Substantia nigra (tissue), 51 donors: ENCODE measurements at places on chromosomes 4 and X.

- DNase-seq: no peak
Measured at GRCh38 chrX:45435481-45435880, 234.8 kb upstream of the DIPK2B start.

- no peak for DNase-seq
Measured at GRCh38 chrX:15985937-15986336, 131.3 kb upstream of the AP1S2 start.

DNA sequence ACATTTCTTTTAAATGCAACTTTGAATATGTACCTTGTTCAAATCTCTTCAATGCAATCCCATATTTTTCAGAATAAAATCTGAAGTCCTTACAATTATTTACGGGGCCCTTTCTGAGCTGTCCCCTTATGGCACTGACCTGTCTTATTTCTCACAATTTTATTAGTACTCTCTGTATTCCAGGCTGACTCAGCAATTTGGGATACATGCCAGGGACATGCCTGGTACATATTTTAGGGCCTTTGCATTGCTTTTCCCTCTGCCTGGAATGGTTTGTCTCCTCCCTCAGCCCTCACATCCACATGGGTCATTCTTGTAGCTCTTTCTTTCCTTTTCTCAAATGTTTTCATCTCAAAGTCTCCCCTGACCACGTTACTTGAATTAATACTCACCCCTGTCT lies 172.2 kb upstream of the TECRL start:
- no peak for DNase-seq

GRCh38 chr4:25487155-25487554 lies 110.1 kb downstream of the ANAPC4 start:
- DNase-seq: no peak

DNA sequence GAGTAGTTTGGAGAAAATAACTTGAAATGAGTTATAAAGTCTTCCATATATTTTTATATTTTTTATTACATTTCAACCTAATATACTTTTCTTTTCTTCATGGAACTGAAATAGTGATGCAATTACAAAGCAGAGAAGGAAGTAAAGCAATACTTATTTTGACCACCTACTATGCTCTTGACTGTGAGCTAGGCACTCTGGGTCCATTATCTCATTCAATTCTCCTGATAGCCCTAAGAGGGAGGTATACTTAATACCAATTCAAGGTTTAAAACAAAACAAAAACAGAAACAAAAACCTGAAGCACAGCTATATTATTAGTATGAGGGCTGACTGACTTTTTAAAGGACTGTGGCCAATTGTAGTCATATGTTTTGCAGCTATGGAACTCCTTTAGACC lies 193.5 kb downstream of the MAD2L1 start:
- DNase-seq: no peak

- no peak for DNase-seq
Measured at GRCh38 chr4:126582737-126583136, 1050.0 kb upstream of the INTU start.
